ENCODE measurements at places on chromosomes 1 and 21. TPM values are rescaled to one million over a fixed set of nuclear protein-coding genes. Genes with fewer than 3 reads are reported as not detected.
A peak's percentile ranks its signal among the peaks of the same experiment; 100 is the strongest.

- no peak overlapping the region for H3K4me3 ChIP-seq
- H3K27ac ChIP-seq: no peak overlapping the region
- no peak for DNase-seq
- no peaks in the 10 kb centered on the region for H3K4me1 ChIP-seq
- H3K27me3 ChIP-seq: no peaks in the 10 kb centered on the region
Measured at GRCh38 chr1:244371242-244372141, 80.2 kb downstream of the ADSS2 start.

DNA sequence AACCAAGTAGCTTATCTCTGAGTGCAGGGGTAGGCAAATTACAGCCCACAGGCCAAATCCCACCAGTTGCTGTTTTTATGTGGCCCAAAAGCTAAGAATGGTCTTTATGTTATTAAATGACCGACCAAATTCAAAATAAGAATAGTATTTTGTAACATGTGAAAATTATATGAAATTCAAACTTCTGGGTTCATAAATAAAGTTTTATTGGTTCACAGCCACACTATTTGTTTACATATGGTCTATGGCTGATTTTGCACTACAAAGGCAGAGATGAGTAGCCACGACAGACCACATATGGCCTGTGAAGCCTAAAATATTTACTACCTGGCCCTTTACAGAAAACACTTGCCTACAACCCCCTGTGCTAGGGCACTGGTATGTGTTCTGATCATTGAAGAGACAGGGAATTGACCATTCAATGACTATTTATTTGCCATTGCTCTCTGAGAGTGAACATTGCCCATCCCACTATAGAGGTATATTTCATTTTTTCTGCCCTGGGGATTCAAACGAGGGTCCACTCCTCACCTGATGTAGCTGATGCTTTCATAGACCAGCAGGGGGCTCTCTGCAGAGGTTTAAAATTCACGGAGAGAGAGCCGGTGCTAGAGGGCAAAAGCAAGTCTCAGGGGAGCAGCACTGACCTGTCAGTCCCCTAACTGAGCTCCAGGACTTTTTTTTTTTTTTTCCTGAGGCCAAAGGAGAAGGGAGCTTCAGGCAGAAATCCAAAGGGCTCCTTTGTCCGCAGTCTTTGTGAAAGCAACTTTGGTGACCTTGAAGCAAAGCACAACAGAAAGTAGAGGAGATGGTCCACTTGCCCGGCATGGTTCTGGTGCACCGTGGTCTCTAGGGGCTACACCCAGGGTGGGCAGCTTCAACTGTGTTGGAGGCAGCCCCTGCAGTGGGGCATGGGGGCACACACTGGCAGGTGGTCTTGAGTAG is 7.3 kb upstream of the GNL2 start:
- no peak overlapping the region for H3K4me3 ChIP-seq
- H3K27me3 ChIP-seq: no peaks in the 10 kb centered on the region
- H3K4me1 ChIP-seq: no peaks in the 10 kb centered on the region
- no peak for DNase-seq
- no peak overlapping the region for H3K27ac ChIP-seq

DNA sequence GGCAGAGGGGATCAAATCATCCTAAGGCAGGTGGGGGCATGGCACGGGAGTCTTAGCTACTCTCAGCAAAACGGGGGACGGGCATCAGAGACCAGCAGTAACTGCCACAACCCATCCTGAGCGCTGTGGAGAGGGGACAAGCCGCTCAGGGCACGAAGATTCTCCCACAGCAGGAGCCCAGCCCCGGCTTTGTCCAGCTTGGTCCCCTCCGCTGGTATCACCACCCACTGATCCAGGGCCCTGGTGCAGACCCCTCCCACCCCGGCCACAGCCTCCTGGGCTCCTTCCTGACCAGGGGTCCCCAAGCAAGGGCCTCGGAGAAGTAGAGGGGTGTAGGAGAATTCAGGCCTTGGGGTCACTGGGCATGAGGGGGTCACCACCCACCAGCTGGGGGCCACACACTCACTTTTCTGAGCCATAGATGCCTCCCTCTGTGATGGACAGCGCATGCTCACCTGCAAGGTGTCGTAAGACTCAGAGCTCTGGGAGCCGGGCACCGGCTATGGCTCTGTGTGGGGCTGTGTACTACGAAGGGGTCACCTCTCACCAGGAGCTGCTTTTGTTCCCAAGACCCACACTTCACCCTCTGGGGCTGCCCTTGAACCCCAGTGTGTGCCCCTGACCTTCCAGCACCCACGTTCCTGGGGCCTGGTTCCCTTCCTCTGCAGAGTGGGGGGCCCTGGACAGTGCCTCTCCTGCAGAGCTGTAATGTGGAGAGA is 2.3 kb upstream of the SMIM1 start:
- no peaks in the 10 kb centered on the region for H3K36me3 ChIP-seq
- no peak overlapping the region for H3K4me3 ChIP-seq
- no peaks in the 10 kb centered on the region for H3K27me3 ChIP-seq
- no peak overlapping the region for H3K27ac ChIP-seq
- peaks cover 24% of the 10 kb centered on the region for H3K4me1 ChIP-seq

DNA sequence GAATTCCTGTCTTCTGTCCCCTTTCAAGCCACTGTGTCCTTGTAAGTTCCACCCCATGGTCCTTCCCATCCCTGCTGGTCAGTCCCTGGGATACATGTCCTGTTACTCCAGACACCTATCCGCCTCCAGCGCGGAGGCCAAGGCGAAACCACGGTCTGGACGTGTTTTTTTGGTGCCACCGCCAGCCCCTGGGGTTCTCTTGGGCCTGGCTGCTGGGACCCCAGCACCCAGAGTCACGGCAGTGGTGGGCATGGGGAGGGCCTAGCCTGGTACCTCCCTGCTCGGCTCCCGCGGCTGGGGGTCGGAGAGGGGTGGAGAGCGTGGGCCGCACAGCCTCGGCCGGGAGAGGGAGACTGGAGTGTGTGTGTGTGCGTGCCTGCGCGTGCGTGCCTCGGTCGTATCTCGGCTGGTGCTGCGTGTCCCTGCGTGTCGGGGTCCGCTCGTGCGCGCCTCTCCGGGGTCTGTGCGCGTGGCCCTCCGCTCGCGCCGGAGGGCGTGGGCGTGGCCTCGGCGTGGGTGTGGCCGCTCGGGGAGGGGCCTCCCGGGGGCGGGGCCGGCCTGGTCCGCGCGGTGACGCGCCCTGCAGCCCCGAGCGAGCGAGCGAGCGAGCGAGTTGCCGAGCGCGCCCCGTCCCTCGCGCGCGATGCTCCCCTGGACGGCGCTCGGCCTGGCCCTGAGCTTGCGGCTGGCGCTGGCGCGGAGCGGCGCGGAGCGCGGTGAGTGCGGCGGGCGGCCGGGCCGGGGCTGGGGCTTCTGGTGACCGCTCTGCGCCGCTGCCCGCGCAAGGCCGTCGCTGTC is at the start of gene VWA1:
VWA1 (plus strand) TSS at position 585 of the 798 bp plus-strand sequence; CDS start at position 644, 59 bp downstream.
- DNase-seq: peak; percentile 80
- H3K27me3 ChIP-seq: no peaks in the 10 kb centered on the region
- peak within 1 kb of the TSS; percentile 54 for H3K4me3 ChIP-seq
- no peaks in the 10 kb centered on the region for H3K36me3 ChIP-seq
- peaks cover 83% of the 10 kb centered on the region for H3K4me1 ChIP-seq
- H3K27ac ChIP-seq: peak within 1 kb of the TSS; percentile 84

- no peak for DNase-seq
- no peaks in the 10 kb centered on the region for H3K27me3 ChIP-seq
- H3K4me1 ChIP-seq: no peaks in the 10 kb centered on the region
- no peak overlapping the region for H3K4me3 ChIP-seq
Measured at GRCh38 chr1:80535466-80535865, 1265.3 kb upstream of the ADGRL2 start.

DNA sequence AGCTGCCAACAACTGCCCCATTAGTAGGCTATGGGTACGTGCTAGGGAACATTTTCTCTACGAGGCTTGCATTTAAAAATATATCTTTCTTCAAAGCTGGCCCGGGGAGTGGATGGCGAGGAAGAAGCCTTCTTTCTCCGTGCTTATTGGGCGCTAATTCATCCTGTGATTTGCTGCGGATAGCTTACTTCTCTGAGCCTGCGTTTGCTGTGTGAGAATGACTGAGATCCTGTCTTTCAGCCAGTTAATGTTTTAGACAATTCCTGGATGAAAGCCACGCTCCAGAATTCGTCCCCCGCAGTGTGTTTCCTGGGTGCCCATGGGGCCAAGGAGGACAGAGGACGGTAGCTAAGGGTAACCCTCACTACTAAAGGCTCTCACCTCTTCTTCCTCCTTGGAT is 57.8 kb upstream of the TARBP1 start:
- no peaks in the 10 kb centered on the region for H3K27me3 ChIP-seq
- H3K4me1 ChIP-seq: peaks cover 4% of the 10 kb centered on the region
- H3K27ac ChIP-seq: peak overlapping the region; percentile 99
- DNase-seq: no peak
- no peaks in the 10 kb centered on the region for H3K36me3 ChIP-seq
- H3K4me3 ChIP-seq: no peak overlapping the region

GRCh38 chr1:38240618-38241017 is 194.0 kb upstream of the POU3F1 start:
- H3K4me1 ChIP-seq: no peaks in the 10 kb centered on the region
- no peaks in the 10 kb centered on the region for H3K27me3 ChIP-seq
- no peak for DNase-seq
- H3K27ac ChIP-seq: no peak overlapping the region
- H3K4me3 ChIP-seq: no peak overlapping the region

DNA sequence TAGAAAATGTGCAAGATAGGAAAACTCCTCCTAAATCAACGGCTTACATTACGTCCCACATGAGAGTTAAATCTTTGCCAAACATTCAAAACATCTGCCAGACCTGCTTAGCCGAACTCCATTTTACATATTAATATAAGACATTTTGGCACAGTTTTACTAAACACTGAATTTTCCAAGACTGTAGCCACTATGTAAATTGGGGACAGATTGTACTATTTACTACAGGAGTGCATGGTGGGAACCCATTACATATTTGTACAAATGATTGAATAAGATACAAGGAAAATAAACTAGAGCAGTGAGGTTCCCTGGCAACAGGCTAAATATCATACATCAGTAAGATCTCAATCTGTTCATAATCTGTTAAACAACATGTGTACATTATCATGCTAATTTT is 1234.4 kb downstream of the KCNT2 start:
- no peaks in the 10 kb centered on the region for H3K27me3 ChIP-seq
- H3K36me3 ChIP-seq: no peaks in the 10 kb centered on the region
- no peak overlapping the region for H3K27ac ChIP-seq
- H3K4me1 ChIP-seq: no peaks in the 10 kb centered on the region
- no peak for DNase-seq
- H3K4me3 ChIP-seq: no peak overlapping the region

GRCh38 chr1:173002891-173003838 is 47.6 kb downstream of the TNFSF18 start:
- H3K27ac ChIP-seq: no peak overlapping the region
- H3K27me3 ChIP-seq: no peaks in the 10 kb centered on the region
- H3K4me3 ChIP-seq: no peak overlapping the region

ZNF683 gene
- 0.19 TPM for total RNA-seq

GPR37L1 gene
- total RNA-seq: not detected

TAS1R1 gene
- not detected for total RNA-seq

CCDC17 gene
- total RNA-seq: 1.3 TPM

USP25 gene
- 14.7 TPM for total RNA-seq

CELA3B gene
- total RNA-seq: not detected

MCOLN2 gene
- total RNA-seq: 0.09 TPM

USP48 gene
- 21.8 TPM for total RNA-seq

DYNLT4 gene
- not detected for total RNA-seq

SPRR2G gene
- not detected for total RNA-seq

BRDT gene
- not detected for total RNA-seq

F3 gene
- total RNA-seq: 6.8 TPM

Measured in right lobe of liver (tissue), 6 donors.